ENCODE measurements at places on chromosomes 5 and 9.

DNA sequence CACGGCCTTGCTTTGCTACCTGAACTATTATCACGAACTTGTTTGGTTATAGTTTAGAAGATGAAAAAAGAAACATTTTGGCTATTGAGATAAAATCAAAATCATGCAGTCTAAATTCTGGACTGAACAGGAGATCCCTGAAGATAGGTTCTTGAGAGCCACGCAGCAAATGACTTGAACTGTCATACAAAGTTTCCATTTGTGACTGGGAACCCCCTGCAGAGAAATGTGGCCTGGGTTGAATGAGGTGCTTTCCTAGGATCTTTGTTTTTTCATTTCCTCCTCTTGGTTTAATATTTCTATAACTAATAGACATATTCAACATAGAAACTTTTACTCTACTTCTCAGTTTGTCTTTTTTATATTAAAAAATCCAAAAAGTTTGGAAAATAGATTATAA lies 184.7 kb upstream of the TRPM3 start:
- DNase-seq = no peak

DNA sequence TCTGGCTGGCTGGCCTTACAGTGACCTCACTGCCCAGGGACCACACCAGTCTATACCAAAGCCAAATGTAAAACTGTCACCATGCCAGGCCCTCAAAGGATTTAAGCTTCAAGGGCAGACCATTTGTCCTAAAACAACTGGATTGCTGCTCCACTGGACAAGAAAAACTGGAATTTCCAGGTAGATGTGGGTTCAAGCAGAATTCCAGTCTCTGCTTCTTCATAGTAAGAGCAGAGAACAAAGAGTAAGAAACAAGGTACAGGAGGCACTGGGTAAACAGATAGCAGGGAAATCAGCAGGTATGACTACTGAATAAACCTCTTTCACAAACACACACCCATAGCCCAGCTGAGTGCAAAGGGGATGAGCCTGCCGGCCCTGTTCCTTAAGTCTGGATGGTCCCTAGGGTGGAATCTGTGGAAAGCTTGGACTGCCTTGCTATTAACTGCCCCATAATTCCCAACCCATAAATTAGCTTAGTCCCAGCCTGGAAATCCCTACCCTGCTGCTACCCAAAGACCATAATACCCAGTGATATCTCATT lies 5.5 kb downstream of the B4GALT1 start:
- no peak for DNase-seq

DNA sequence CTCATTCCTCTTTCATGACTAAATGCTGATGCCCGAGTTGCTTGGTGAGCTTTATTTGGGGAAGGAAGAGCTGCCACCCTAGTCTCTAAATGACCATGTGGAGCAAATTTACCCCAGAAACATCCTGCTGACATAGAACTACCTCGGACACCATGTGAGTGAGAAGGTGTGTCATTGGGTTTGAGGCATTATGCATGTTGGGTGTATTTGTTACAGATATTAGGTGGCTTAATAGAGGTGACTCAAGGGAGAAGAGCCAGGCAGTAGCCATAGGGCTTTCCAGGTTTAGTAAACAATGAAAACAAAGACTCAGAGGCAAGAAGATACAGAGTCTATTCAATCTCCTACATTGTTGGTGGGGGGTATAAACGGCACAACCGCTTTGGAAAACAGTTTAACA lies 581.5 kb downstream of the CCDC171 start:
- DNase-seq = no peak

DNA sequence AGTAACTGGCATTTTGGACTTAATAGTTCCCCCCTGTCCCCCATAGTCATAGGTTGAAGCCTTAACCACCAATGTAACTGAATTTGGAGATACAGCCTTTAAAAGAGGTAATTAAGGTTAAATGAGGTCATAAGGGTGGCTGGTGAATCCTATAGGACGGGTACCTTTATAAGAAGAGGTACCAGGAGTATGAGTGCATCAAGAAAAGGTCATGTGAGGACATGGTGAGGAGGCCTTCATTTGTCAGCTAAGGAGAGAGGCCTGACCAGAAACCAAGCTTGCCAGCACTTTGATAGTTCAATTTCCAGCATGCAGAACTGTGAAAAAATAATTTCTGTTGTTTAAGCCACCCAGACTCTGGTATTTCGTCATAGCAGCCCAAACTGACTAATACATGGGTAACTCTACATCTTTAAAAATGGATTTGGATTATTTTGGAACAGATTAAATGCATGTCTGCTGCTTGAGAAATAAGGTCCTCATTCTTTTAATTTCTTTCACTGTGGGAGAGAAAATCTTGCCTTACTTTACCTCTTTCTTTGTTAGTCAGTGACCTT lies 9.7 kb downstream of the RASA1 start:
- DNase-seq = no peak

DNA sequence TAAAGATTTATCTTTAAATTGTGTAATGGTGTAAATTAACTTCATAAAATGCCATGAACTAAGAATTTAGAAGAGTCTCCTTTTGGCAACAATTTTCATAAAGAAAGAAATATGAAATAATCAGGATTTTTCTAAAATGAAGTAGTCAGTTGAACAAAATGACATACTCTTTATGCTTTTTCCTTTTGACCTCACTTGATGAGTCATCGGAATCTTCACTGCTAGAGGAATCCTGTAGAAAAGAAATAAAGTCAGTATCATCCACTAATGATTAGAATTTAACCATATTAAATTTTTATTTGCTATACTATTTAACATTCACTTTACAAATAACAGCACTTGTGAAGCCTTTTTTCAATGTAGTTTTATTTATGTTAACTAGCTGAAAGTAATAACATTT lies 26.1 kb downstream of the CHD1 start:
- no peak for DNase-seq

DNA sequence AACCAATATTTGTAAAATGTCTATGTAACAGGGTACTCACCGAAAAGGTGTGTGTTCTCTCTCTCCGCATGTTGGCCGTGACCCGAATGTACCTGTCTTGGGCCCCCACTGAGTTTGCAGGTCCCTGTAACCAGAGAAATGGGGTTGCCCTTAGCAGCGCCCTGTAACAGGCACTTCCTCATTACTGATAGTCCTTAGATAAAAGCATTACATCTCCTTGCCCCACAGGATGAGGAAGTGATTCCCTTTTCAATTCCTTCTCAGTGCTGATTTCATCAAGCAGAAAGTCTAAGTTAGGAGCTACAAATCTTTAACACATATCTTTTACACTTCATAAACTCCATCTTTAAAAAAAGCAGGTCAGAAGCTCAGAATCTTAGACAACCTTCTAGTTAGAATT lies 15.2 kb upstream of the HMHB1 start:
- no peak for DNase-seq

- no peak for DNase-seq
These were observed 299.2 kb downstream of the SPOCK1 start for GRCh38 chr5:137199966-137200365.

All from stimulated activated CD4-positive, alpha-beta T cell treated with anti-CD3 and anti-CD28 coated beads, Interleukin-4, amount 100 ng/mL, for 1 hour (primary cell).